ENCODE measurements at places on chromosomes 5 and 9. TPM values are rescaled to one million over a fixed set of nuclear protein-coding genes. Genes with fewer than 3 reads are reported as not detected.

Gene PCDHB5
- 8.0 TPM for total RNA-seq

Gene TMEM252
- total RNA-seq, result not detected

Gene FOXD4L3
- 1.0 TPM for total RNA-seq

- DNase-seq, result peak; percentile 33
Measured at GRCh38 chr5:123036391-123037103, at the start of gene PPIC. PPIC (minus strand) TSS chr5:123036725; CDS start chr5:123036625, 100 bp downstream.

DNA sequence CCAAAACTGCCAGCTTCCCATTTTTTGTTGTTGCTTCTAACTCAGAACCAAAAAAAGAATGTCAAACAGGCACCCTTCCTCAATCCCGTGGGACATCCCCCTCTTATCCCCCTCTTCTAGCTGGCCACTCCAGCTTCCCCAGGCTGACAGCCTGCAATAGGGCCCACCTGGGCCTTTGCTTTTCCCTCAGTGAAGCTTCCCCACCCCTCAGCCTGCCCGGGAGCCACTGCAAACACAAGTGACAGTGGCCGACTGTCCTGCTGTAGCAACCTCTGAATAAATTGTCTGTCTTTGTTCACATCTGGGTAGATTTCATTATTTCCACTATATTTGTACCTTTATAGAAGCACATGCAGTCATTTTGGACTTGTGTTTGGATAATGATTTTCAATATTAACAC lies 245.3 kb downstream of the GADD45G start:
- no peak for DNase-seq

- DNase-seq, result no peak
Measured at GRCh38 chr9:97563458-97564135, 62.1 kb downstream of the TMOD1 start.

DNA sequence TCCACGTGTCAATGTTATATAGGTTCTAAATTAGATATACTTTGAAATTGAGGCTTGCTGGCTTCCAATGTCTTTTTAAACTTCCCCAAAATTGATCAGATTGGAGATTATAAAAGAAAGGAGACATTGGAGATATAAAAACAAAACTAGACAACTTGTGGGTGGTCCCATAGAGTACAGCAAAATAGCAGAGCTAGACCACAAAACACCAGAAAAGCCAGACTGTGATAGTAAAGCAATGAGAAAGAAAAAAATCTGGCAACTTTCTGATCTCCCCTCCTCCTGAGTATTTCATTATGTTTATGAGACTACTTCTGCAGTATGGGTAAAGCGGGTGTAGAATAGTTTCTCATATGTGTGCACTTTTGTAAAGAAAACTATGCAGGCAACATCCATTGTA lies 713.8 kb upstream of the MEF2C start:
- DNase-seq, result no peak

GRCh38 chr9:90847971-90848370 lies 46.4 kb downstream of the SYK start:
- DNase-seq, result no peak

GRCh38 chr9:95776176-95776575 lies 99.3 kb upstream of the ERCC6L2 start:
- DNase-seq, result no peak

All from dorsolateral prefrontal cortex (tissue), 122 donors.